ENCODE measurements at places on chromosomes 7 and 10. TPM values are rescaled to one million over a fixed set of nuclear protein-coding genes. Genes with fewer than 3 reads are reported as not detected.

LIMK1 gene
- total RNA-seq = 46.6 TPM

OPN1SW gene
- total RNA-seq = not detected

RARRES2 gene
- not detected for total RNA-seq

UPP1 gene
- total RNA-seq = 11.8 TPM

ZWINT gene
- total RNA-seq = 155 TPM
